Osteocyte (in vitro differentiated cells): ENCODE measurements at places on chromosomes 5 and 9.

- DNase-seq = no peak
- no peaks in the 10 kb centered on the region for H3K27me3 ChIP-seq
- H3K27ac ChIP-seq = no peak overlapping the region
- no peak overlapping the region for H3K4me3 ChIP-seq
- H3K4me1 ChIP-seq = peaks cover 28% of the 10 kb centered on the region
These were observed 167.9 kb downstream of the GLIS3 start for GRCh38 chr9:4131946-4132345.

- no peak for DNase-seq
- H3K27me3 ChIP-seq = no peaks in the 10 kb centered on the region
- no peak overlapping the region for H3K4me3 ChIP-seq
- H3K4me1 ChIP-seq = no peaks in the 10 kb centered on the region
- no peaks in the 10 kb centered on the region for H3K36me3 ChIP-seq
These were observed 324.2 kb upstream of the ATP10B start for GRCh38 chr5:161176221-161176620.

DNA sequence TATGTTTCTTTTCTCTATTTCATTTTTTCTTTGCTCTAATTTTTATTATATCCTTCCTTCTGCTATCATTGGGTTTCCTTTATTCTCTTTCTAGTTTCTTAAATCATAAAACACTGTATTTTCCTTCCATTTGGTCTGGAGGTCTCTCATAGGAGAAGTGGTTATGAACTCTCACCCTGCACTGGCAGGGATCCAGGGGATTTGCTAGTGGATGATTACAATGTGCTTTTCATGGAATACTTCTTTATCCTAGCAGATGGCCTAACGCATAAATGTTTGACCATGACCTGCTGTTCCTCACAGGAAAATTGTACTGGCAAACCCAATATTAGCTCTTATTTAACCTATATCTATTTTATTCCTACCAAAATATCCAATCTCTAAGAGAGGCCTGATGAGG, 31.5 kb upstream of the SGCD start:
- H3K4me1 ChIP-seq = no peaks in the 10 kb centered on the region
- no peaks in the 10 kb centered on the region for H3K36me3 ChIP-seq

GRCh38 chr5:151280443-151280842, 23.1 kb downstream of the SLC36A3 start:
- H3K27ac ChIP-seq = no peak overlapping the region
- peaks cover 6% of the 10 kb centered on the region for H3K4me1 ChIP-seq
- no peaks in the 10 kb centered on the region for H3K36me3 ChIP-seq
- peaks cover 31% of the 10 kb centered on the region for H3K27me3 ChIP-seq
- DNase-seq = no peak

DNA sequence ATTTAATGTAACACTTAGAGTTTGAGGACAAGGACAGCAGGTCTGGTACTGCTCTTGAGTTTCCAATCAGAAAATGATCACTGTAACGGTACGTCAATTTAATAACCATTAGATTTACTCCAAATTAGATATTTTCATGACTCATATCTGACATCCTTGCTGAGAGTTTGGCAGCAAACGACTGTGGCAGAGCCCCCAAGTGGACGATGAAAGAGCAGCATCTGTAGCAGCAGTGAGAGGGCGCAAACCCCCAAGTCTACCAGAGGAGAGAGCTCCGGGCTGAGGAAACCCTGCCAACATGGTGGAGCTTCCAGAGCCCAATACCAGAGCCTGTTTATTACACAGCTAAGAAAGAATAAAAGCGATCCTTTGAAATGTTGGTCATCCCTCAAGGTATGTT, 73.2 kb upstream of the EPB41L4A start:
- H3K4me1 ChIP-seq = no peaks in the 10 kb centered on the region
- no peak overlapping the region for H3K4me3 ChIP-seq
- no peak for DNase-seq
- no peak overlapping the region for H3K27ac ChIP-seq
- H3K27me3 ChIP-seq = peaks cover 18% of the 10 kb centered on the region
- no peaks in the 10 kb centered on the region for H3K36me3 ChIP-seq

DNA sequence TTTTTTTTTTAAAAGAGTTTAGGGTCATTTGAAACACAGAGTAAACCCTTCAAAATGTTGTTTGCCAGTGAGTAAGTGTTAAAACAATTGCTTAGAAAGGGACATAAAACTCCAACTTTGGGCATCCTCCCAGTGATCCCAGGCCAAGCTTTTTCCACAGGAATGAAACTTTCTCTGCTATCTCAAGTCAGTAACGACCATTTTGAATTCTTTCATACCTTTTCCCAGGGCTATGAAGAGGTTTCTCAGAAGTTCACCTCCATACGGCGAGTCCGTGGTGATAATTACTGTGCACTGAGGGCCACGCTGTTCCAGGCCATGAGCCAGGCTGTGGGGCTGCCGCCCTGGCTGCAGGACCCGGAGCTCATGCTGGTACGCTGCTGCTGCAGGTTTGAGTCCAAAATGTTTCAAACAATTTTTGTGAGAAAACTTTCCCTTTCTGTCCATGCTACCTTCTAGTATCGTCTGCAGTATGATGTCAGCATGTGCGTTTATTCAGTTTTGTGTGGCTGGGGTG, 16.8 kb downstream of the OTULIN start:
- H3K4me1 ChIP-seq = peaks cover 5% of the 10 kb centered on the region
- H3K36me3 ChIP-seq = peaks cover 34% of the 10 kb centered on the region
- no peak overlapping the region for H3K27ac ChIP-seq
- no peaks in the 10 kb centered on the region for H3K27me3 ChIP-seq
- DNase-seq = no peak

DNA sequence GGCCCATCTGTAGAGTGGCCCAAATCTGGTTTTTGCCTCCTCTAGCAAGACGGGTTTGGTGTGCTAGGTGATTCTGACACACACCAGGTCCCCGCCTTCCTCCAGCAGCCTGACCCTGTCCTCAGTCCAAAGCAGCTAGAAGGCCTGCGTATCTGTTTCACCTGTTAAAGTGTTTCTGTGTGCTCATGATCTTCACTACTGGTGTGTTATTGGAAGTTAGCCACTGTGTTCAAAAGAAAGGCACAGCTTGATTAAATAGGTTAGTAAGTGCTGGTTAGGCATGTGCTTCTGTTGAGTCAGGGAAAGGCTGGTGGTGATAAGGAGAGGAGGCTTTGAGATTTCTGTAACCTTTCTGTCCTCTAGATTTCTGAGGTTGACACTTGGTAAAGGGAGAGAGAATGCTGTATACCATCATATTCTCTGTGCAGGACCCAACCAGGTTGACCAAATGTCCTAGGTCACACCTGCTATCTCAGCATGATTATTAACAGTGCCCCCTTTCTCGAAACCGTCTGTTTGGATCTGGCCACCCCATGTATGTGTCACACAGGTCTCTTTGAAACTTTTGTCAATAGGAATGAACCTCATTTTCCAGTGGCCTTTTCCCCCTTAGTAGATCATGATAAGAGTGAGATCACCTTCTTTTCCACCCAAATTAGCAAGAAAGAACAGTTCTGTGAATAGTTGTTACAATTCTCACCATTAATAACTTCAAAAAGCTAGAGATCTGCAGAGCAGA, 58.8 kb downstream of the ARHGAP26 start:
- H3K36me3 ChIP-seq = peaks cover 4% of the 10 kb centered on the region
- peaks cover 68% of the 10 kb centered on the region for H3K4me1 ChIP-seq
- H3K4me3 ChIP-seq = no peak overlapping the region
- H3K27me3 ChIP-seq = no peaks in the 10 kb centered on the region
- H3K27ac ChIP-seq = peak overlapping the region; percentile 12

GRCh38 chr5:93735378-93735777, 6.0 kb downstream of the POU5F2 start:
- H3K27ac ChIP-seq = no peak overlapping the region
- no peak overlapping the region for H3K4me3 ChIP-seq
- DNase-seq = no peak
- peaks cover 4% of the 10 kb centered on the region for H3K4me1 ChIP-seq
- peaks cover 7% of the 10 kb centered on the region for H3K36me3 ChIP-seq

- no peak overlapping the region for H3K4me3 ChIP-seq
- peaks cover 5% of the 10 kb centered on the region for H3K36me3 ChIP-seq
- DNase-seq = no peak
- H3K27ac ChIP-seq = no peak overlapping the region
These were observed 72.4 kb downstream of the RGMB start for GRCh38 chr5:98845878-98846277.

- no peak overlapping the region for H3K27ac ChIP-seq
- no peak overlapping the region for H3K4me3 ChIP-seq
- H3K4me1 ChIP-seq = peaks cover 11% of the 10 kb centered on the region
- DNase-seq = no peak
- H3K36me3 ChIP-seq = no peaks in the 10 kb centered on the region
These were observed 292.2 kb downstream of the GAS1 start for GRCh38 chr9:86655147-86655546.

DNA sequence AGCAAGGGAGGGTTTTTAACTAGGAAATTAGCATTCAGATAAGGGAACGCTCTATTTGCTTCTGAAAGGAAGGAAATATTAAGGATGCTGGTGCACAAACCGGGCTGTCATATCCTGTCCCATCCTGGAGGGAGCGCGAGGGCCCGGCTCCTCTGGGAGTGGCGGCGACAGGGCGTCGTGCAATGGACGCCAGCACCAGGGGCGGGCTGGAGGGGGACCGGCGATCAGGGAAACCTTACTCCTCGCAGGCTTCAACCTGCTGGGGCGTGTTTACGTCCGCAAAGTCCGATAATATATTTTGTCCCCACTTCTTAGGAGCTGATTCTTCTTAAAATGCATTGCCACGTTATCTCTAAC, 197.1 kb upstream of the TBCA start:
- H3K4me1 ChIP-seq = peaks cover 5% of the 10 kb centered on the region
- H3K27ac ChIP-seq = no peak overlapping the region
- peaks cover 37% of the 10 kb centered on the region for H3K27me3 ChIP-seq

GRCh38 chr5:36712706-36713105, 106.3 kb downstream of the SLC1A3 start:
- peaks cover 23% of the 10 kb centered on the region for H3K27me3 ChIP-seq
- no peak for DNase-seq
- H3K4me3 ChIP-seq = no peak overlapping the region
- no peak overlapping the region for H3K27ac ChIP-seq

DNA sequence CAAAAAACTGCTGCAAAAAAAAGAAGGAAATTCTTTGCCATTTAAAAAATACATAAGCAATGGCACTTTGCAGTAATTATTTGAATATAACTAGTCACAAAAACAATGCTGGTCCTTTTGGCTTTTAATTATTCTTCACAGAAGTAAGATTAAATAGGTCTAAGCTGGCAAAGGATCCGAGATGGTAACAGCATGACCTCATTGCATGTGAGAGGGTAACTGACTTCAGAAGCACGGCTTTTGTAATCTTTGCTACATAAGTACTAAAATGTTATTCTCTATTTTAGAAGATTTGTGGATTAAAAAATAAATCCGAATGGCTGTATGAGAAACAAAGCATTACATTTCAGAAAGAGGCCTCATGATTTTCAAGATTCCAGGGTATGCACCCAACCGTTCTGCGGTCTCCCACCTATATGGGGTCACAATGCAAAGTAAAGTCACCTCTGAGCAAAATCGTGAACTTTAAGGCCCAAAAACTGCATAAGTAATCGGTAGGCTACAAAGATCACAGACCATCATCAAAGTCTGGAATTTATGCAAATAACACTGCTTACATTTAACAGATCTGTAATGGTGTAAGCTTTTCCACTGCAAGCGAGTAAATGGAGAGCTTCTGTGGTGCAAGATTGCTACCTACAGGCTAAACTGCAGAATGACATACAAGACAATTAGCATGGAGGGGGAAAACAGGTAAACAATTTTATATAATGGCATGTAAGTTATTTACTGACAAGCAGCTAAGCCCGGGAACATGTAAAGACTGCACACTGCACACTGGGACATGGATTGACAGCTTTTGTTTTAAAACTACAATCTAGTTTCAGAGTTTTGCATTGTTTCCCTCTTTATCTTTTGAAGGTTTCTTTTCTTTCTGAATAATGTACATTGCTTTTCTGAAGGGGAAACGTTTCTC, 231.6 kb downstream of the SLF1 start:
- no peak overlapping the region for H3K27ac ChIP-seq
- no peaks in the 10 kb centered on the region for H3K4me1 ChIP-seq
- no peaks in the 10 kb centered on the region for H3K36me3 ChIP-seq
- peaks cover 18% of the 10 kb centered on the region for H3K27me3 ChIP-seq
- no peak for DNase-seq

DNA sequence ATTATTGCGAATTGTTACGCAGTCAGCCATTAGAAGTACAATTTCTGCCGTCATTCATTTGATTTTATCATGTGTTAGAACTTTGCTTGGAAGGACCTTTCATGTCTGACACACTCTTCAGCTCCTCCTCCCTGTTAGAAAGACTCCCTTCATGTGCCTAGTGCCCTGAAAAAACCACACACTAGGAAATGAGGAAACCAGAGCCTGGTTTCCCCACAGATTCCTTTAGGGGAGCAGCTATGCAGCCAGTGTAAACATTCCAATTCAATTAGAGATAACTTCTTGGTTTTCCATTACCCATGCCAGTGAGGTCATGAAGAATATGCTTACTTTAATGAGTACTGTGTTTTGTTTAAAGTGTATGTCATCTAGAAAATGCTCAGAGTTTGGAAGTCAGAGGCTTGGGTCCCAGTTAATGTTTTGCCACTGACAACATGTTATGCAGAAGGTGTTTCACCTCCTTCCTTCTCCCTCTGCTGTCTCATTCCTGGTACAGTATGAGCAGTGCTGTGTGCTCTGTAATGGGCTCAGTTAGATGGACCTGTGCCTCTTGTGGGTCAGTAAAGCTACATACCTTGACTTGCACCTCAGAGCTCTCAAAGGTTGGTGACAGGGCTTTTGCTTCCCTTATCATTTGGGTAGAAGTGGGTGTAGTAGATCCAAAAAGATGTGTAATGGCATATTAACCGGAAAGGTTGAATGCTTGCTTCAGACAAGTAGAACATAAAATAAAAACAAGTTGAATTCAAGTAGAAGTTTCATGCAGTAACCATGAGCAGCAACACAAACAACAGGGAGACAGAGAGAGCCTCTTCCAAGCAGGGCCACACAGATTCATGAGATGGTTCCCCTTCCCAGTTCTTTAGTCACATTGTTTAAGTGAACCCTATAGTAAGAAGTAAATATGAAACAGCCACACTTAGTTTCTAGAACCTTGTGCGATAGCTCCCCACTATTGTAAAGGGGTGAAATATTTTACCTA, 52.6 kb upstream of the TNFAIP8 start:
- DNase-seq = no peak
- peak overlapping the region; percentile 76 for H3K27ac ChIP-seq
- no peak overlapping the region for H3K4me3 ChIP-seq

- H3K4me3 ChIP-seq = no peak overlapping the region
- H3K27ac ChIP-seq = no peak overlapping the region
- no peaks in the 10 kb centered on the region for H3K36me3 ChIP-seq
- no peaks in the 10 kb centered on the region for H3K4me1 ChIP-seq
- no peak for DNase-seq
- no peaks in the 10 kb centered on the region for H3K27me3 ChIP-seq
These were observed 72.7 kb downstream of the SEMA4D start for GRCh38 chr9:89425024-89425805.
